Stimulated activated CD4-positive, alpha-beta T cell treated with anti-CD3 and anti-CD28 coated beads, Interleukin-1b, Interleukin-23, amount 100 ng/mL, for 4 hours (primary cell): ENCODE measurements at places on chromosomes 4 and X.

- DNase-seq: no peak
These were observed 391.0 kb downstream of the MAGEB5 start for GRCh38 chrX:26606971-26607370.

GRCh38 chrX:122552286-122552800, 631.7 kb upstream of the GRIA3 start:
- DNase-seq: no peak

DNA sequence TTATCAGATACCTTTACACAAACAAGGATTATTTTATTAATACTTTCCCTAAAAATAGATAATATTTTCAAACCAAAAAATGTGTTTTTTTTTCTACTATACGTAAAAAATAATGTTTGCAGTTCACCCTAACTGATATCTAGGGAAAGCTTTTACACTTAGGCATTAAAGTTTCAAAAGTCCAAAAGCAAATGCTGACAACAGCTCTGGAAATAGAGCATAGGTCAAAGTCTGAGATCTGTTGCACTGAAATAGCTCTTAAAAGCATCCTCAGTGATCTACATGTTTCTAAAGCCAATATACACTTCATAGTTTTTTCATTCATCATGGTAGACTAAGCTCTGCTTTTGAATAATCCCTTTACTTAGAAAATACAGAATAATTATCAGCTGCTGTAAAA, 222.8 kb downstream of the TRAM1L1 start:
- no peak for DNase-seq

DNA sequence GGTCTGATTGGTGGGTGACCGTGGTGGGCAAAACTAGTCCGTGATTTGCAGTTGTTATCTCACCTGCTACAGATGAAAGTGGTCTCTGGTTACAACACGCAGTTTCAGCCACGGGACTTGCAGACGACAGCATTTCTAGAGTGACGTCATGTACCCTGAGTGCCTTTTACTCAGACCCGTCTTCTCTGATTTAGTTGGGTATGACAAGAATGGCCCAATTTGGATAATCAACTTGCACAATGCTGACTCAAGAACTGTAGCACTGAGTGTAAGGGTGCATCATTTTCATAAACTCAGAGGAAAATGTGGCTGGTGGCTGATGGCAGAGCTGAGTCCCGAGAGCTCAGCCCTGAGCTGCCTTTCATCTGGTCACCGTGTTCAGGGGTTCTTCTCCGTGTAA, 281.4 kb upstream of the FRG1 start:
- no peak for DNase-seq

DNA sequence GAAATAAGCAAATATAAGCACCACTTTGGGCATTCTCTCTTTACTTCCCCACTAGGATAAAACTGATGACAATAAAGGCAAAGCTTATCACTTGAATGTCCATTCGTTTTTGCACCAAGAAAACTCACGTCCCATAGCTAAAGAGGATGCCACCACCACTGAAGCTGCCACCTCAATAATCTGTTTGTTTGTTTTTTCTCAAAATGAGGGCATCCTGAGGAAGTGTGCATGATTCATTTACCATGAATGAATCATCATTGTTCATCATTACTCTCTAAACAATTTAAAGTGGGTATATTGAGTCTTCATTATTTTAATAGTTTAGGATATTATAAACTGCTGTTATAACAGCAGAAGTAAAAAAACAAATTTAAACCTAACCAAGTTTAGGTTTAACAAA, 168.2 kb downstream of the DCTD start:
- no peak for DNase-seq

- DNase-seq: no peak
These were observed 70.5 kb upstream of the MXD4 start for GRCh38 chr4:2332201-2332975.

- DNase-seq: no peak
These were observed 159.2 kb upstream of the SLC7A11 start for GRCh38 chr4:138401334-138401733.

GRCh38 chr4:41670982-41671381, 77.5 kb downstream of the PHOX2B start:
- no peak for DNase-seq

DNA sequence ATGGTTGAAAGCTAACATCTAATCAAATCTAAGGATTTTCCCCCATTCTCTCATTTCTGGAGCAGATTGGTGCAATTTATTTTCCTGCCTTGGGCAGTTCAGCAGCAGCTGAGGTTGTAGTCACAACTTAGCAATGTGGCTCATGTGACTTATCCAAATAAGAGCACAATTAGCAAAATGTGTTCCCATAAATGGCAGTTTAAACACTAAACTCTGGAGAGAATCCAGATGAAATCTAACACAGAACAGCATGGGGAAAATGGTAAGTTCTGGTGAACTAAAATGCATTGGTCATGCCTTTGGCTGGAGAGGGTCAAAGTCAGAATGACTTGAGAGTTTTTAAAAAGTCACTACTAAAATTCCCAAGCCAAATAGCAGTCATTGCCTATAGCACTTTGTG, 422.6 kb upstream of the DIPK2B start:
- DNase-seq: no peak

DNA sequence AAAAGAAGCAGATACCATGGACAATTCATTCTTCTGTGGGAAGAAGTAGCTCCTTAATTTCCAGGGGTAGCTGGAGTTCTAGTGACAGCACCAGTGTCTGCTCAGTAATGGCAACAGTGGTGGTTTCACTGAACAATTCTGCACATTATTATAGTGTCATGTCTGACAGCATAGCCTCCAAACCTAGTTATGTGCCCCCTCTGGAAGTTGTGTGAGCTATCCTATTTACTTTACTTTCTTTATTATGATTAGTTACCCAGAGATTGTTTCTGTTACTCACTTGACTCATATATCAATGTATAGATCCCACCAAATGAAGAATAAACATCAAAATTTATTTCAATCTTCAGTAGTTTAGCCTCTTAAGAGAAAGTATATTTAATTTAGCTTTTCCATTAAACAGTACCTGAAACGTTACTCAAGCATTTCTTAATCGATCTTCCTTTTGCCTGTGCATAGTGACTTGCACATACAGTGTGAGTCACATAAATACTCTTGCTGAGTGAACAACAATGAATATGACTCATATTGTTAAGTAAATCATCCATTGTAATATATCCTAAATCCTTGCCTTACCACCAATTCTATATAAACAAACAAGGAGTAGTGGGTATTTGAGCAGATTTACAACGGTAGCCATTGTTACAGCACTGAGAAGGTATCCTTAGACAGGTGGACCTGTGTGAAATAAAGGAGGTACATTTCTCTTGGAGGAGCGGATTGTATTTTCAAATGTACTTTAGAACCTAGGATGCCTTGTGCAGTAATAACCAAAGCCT, 534.7 kb downstream of the ANKRD50 start:
- no peak for DNase-seq

- no peak for DNase-seq
These were observed 119.1 kb downstream of the RTL9 start for GRCh38 chrX:110477593-110478228.

DNA sequence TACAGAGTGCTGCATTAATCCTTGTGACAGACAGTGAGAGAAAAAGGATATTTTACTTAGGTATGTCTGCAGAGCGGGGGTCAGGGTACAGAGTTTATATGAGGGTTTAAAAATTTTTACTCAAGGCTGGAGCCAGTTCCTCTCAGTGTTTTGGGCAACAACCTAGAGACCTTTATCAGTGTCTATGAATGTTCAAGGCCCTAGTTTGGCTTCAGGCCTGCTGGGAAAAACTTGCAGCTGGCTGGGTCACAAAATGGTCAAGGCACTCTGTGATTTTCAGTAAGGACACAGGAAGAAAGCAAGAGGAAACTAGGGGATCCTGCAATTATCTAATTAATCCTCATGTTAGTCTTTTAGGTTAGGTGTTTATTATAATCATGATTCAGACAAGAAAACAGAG, 10.8 kb upstream of the C4orf54 start:
- DNase-seq: no peak

DNA sequence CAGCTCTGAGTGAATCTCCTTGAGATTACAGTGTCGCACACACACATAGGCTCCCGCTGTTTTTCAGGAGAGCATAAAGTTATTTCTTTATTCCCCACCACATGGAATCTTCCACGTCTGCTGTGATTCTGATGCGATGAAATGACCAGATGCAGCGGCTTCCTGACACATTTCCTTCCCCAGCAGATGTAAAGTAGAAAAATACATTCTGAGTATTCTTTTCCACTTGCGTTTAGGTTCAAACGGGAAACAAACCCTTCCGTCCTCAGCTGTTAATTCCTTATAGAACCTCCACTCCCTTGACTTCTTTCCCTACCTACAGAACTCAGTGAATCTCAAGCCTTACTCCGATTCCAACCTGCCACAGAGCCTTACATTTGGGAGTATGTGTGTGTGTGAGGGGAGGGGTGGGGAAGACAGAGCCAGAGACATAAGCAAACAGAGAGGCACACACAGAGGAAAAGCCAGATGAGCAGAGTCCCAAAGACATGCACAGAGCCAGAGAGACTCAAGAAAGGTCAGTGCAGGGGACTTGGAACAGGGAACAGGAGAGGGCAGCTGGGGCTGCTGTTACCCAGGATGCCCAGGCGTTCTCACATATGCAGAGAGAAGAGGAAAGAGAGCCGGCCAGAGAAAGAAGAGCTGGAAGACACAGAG, 47.3 kb downstream of the SETD7 start:
- no peak for DNase-seq

DNA sequence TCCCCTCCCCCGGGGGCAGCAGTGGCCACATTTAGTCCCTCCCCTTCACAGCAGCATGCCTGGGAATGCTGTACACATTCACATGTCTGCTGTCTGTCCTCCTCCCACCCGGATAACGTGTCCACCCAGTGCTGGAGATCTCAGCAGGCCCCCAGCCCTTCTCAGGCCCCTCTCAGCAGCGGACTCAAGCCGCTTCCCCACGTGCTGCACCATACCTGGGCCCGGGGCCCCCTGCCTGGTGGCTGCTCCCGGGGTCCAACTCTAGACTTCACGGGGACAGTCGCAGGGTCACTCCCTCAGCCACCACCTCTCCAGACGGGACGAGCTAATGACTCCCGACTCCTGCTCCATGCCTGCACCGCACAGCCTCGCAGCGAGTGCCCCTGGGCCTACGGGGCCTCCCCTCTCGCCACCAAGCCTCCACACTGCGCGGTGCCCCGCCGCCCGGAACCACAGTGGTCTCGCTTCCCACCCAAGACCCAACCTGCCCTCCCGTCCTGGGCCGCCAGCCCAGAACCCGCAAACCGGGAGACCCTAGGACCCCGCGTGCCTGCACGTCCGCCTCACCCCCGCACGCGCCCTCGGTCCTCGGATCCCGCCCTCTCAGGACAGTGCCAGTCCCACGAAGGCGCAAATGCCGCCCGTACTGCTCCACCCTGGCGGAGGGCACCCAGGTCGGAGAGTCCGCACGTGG, 1.3 kb upstream of the PCGF3 start:
- DNase-seq: no peak

DNA sequence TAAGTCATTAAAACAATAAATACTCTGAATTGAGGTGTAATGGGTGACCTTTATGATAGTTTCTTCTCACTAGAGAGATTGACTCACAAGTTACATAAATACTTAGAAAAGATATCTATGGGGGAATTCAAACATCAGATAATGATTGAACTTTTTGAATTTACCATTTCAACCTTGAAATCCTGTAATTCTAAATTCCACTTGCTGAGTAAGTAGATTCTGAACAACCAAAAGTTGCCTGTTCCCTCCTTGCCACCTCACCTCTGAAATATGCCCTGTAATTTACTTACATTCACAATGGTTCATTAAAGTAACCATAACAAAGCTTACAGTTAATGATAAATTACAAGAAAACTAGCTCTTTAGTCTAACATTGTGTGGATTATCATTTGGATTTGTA, 43.3 kb upstream of the SLC39A8 start:
- no peak for DNase-seq

DNA sequence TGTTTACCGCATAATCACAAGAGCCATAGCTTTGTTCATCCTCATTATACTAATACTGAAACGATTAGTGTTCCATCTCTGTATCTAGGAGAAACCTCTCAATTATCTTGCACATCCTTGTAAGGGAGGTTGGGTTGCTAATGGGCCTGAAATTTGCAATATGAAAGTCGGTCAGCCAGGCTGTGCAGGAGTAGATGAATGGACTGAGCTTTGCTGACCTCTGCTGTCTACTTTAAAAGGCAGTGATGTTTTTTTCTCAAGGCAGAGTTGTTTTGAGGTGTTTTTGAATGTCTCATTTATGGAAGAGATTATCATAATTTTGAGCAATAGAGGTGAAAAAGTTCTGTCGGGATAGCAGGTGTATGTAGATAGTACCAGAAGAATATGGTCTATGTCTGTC, 47.9 kb upstream of the LINC00632 start:
- DNase-seq: no peak

GRCh38 chr4:76690011-76690905, 207.7 kb downstream of the SOWAHB start:
- no peak for DNase-seq

GRCh38 chrX:110402091-110402849, 43.6 kb downstream of the RTL9 start:
- DNase-seq: no peak

DNA sequence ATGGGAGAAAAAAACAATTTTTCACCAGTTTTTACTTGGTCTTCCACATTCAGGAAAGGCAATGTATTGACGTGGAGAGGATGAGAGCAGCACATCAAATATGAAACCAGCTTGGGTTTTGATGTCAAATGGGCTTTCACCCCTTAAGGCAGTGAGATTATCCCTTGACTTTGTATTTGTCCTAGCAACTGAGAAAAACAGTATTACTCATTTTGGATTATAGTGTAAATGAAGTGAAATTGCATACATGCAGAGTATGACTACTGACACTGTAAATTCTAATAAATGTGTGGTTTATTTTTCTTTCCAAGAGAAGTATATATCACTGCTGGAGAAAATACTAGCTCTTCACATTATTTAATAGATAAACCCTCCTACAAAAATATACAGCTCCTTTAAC, 863.6 kb upstream of the IGFBP7 start:
- DNase-seq: no peak

GRCh38 chr4:186722796-186723291, 812 bp downstream of the FAT1 start:
- DNase-seq: no peak

GRCh38 chr4:155667222-155667567, 547 bp downstream of the GUCY1A1 start:
- DNase-seq: no peak

- DNase-seq: no peak
These were observed 1.7 kb upstream of the PDHA2 start for GRCh38 chr4:95838192-95838591.

GRCh38 chr4:127575888-127576287, 56.9 kb upstream of the INTU start:
- DNase-seq: no peak
